ENCODE measurements at places on chromosomes 6 and 20.

DNA sequence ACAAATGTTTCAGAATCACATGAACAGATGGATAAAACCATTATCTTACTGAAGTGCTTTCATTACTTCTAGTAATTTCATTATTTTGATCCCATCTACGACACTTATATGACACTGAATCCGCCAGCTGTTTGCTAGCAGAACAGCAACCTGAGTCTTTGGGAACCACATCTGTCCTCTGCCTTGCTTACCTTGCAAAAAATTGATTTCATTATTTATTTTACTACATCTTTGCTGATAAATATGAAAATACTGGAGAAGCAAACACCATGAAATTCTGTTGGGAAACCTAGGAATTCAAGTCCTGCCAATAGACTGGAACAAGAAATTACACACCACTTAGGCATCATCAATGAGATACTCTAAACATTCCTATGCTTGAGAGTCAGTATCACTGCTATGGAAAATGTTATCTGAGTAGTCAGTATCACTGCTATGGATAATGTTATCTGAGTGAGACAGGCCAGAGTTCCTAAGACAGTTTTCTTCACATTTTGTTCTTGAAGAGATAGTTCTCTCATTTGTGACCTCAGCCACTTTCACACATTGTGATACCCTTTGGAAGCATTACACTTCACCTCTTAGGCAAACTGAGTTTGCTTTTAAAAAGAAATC lies 91.9 kb downstream of the PDE10A start:
- no peak for DNase-seq

DNA sequence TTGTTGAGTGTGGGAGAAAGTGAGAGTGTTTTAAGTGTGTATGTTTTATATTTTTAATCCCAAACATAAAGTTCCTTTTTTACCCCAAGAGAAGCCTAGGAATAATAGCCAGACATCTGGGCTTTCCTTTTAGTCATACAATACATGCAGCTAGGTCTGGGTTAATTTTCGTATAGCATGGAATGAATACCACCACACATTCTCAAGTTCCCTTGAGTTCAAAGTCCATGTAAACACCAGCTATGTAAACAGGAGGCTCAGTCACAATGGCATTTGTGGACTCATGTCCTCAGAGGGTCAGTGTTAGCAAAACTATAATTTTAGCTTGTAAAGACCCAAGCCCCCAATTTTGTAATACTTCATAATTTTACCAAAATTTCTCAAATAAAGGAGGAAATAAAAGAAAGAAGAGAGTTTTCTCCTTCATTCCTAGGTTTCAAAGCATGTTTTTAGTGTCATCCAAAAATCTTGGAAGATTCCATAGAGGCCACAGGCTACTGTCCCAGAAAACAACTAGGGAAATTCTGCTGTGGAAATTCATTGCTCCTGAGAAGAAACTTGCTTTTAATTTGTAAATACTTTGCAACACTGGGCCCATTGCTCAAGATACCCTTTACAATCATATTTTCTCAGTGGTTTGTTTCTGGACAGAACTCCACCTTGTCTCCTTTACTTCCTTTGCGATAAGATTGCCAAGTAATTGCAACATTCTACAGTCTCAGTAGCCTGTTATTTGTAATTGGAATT lies 671.2 kb downstream of the COL12A1 start:
- no peak for DNase-seq

GRCh38 chr6:67221226-67221625 lies 1413.9 kb upstream of the ADGRB3 start:
- no peak for DNase-seq

DNA sequence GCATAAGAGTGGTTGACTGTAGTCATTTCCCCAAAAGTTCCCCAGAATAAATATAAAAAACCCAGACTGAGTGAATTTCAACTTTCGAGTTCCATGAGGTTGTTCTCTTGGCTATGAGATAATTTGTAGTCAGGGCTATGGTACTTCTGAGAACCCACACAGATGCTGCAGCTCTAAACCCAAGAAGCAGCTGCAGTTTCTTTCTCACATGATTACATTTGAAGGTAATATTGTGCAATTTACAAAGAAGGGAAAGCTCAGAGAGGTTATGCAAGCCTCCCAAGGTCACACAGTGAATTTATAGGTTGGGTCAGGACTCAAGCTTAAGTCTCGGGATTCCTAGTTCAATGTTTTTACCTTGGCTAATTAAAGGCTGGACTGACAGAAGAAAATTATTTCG lies 29.7 kb upstream of the CD93 start:
- no peak for DNase-seq

Measured in stimulated activated CD4-positive, alpha-beta T cell treated with anti-CD3 and anti-CD28 coated beads, Interleukin-4, amount 100 ng/mL, for 24 hours (primary cell).